M059J (cell line): ENCODE measurements at places on chromosomes 6 and 20. TPM values are rescaled to one million over a fixed set of nuclear protein-coding genes. Genes with fewer than 3 reads are reported as not detected.

The PNPLA1 gene
- total RNA-seq: 0.05 and 0.27 TPM in 2 replicates

The ABRACL gene
- total RNA-seq: 79.6 and 127 TPM in 2 replicates

The SMLR1 gene
- not detected in 2 replicates for total RNA-seq

The SOBP gene
- 1.6 and 2.7 TPM in 2 replicates for total RNA-seq

The RIMS4 gene
- 0.02 TPM in 2 replicates for total RNA-seq

The SPATA25 gene
- total RNA-seq: 0.52 TPM in 1 of 2 replicates, not detected in the other

The SCGN gene
- total RNA-seq: not detected in 2 replicates

The BTN1A1 gene
- 0.10 TPM in 1 of 2 replicates, not detected in the other for total RNA-seq

The LAMP5 gene
- 0.12 and 0.54 TPM in 2 replicates for total RNA-seq

The SYCP2 gene
- 0.79 and 1.2 TPM in 2 replicates for total RNA-seq

The RSPO3 gene
- total RNA-seq: 0.42 TPM in 1 of 2 replicates, not detected in the other

The DYNLT2 gene
- 0.76 and 1.1 TPM in 2 replicates for total RNA-seq

The BMP7 gene
- 0.02 and 0.22 TPM in 2 replicates for total RNA-seq

The CSNK2A1 gene
- 146 and 269 TPM in 2 replicates for total RNA-seq

The DOK5 gene
- total RNA-seq: not detected in 2 replicates

The HAO1 gene
- not detected in 2 replicates for total RNA-seq

The RIN2 gene
- total RNA-seq: 56.6 and 59.6 TPM in 2 replicates

The CTCFL gene
- total RNA-seq: not detected in 2 replicates

The PRR18 gene
- not detected in 2 replicates for total RNA-seq

The HEY2 gene
- total RNA-seq: not detected in 2 replicates

The MYB gene
- 5.1 and 7.4 TPM in 2 replicates for total RNA-seq

The CLPSL1 gene
- total RNA-seq: not detected in 2 replicates

The ATP9A gene
- total RNA-seq: 11.0 and 20.6 TPM in 2 replicates

The TPMT gene
- 44.9 and 58.4 TPM in 2 replicates for total RNA-seq

The ABHD12 gene
- total RNA-seq: 99.0 and 130 TPM in 2 replicates

The GGTLC1 gene
- not detected in 2 replicates for total RNA-seq

The HUS1B gene
- 0.15 and 0.54 TPM in 2 replicates for total RNA-seq

The RBPJL gene
- not detected in 2 replicates for total RNA-seq

The TCF15 gene
- total RNA-seq: not detected in 2 replicates

The CALHM4 gene
- total RNA-seq: not detected in 2 replicates

The FRK gene
- total RNA-seq: 1.3 and 2.2 TPM in 2 replicates

The MDFI gene
- total RNA-seq: 0.79 and 1.4 TPM in 2 replicates
